NCI-H1105 treated with DMSO at 0.1 percent for 48 hours (cell line): ENCODE measurements at places on chromosomes 5 and 9.

DNA sequence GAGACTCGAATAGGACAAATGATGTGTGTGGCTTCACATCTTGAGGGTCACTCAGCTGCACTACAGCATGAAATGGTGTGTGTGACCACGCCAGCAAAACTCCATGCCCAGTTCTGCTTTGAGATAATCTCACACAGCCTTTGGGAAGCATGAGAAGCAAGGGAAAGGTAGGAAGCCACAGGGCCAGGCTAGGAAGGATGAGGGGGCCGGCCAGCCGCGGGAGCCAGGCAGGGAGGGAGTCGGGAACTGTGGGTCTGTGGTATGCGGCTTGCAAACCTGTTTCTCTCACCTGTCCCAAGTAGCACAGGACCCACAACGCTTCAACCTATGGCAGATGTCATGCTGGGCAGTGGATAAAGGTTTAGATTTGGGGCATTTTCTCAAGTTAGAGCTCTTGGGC is 142.0 kb downstream of the HSPA4 start:
- no peak for DNase-seq

DNA sequence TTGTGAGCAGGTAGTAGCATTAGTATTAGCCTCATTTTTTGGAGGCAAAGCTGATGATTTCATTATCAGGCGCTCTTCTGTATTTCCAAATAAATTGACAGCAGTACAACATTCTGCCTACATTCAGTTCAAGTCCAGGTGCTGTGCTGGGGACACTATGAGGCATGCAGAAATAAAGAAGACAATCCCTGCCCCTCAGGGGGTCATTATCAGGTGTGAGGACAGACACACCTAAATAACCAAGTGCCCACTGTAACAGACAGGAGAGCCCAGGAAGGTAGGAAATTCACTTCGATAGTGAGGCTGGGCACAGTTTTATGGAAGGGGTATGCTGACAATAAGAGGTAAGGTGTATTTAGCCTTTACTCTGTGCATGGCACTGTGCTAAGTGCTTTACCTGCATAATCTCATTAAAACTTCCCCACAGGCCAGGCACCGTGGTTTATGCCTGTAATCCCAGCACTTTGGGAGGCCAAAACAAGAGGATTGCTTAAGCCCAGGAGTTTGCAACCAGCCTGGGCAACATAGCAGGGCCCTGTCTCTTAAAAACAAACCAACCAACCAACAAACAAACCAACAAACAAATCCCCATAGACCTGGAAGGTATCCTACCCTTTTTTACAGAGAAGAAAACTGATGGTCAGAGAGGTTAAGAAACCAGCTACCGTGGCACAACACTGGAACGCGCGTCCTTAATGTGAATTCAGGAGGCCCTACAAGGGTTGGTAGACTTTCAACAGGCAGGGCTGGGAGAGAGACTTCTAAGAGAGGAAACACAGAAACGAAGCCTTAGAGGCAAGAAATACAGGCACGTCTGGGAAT is 17.5 kb upstream of the GPX3 start:
- DNase-seq, result no peak

DNA sequence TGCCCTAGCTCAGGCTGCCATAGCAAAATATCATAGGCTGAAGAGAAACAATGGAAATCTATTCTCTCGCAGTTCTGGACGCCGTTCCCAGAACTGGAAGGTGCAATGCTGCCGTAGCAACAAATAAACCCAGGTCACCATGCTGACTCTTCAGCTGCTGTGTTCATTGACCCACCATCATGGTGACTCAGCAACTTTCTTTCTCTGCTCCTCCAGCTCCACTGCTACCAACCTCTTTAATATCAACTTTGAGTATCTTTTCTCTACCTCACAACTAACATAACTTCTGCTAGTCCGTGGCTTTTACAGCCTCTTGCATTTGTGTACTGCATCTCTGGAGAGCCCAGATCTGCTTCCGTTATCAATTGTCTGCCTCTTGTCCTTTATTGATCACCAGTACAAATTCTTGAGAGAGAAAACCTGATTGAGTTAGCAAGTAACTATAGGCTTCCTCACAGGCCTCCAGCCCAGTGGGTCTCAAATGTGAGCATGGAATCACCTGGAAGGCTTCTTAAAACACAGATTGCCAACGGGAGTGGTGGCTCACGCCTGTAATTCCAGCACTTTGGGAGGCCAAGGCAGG is 47.3 kb upstream of the SLC30A5 start:
- DNase-seq, result no peak

DNA sequence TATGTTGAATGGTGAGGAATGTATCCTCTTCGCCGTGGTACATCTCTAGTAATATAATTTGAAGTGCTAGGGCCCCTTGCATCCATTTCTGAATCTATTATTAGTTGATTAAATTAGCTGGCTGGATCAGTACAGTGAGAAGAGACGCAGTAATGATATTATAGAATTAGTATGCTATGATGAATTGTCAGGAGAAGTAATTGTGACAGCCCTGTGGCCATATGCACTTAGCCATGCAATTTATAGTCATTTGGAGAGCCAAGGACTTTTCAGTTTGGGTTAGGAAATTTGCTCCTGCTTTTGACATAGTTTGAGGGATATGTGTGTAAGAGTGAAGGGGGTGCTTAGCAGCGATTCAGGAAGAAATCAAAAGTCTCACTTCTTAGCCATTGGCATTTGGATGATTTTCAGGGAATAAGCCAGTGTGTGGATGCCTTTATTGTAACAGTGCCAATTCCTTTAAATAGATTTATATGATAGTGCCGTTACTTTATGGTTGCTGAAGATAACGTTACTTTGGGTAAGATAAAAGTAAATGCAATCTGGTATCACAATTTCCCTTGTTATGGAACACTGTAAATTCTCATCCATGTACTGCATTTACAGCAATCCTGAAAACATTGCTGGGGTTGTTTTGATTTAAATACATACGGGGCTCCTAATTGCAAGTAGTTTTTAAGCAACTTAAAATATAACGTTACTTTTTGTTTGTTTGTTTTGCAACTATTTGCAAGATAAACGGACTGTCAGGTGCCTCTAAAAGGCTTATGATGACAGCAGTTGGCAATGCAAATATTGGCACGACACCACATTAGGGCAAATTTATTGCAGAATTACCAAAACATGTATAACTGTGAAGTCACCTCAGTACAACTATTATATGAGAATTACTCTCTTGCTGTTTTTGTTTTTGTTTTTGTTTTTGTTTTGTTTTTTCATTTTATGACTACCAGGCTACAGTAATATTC is 875.4 kb upstream of the WWC1 start:
- DNase-seq, result no peak

GRCh38 chr5:123571927-123572326 is 60.0 kb downstream of the CSNK1G3 start:
- no peak for DNase-seq

DNA sequence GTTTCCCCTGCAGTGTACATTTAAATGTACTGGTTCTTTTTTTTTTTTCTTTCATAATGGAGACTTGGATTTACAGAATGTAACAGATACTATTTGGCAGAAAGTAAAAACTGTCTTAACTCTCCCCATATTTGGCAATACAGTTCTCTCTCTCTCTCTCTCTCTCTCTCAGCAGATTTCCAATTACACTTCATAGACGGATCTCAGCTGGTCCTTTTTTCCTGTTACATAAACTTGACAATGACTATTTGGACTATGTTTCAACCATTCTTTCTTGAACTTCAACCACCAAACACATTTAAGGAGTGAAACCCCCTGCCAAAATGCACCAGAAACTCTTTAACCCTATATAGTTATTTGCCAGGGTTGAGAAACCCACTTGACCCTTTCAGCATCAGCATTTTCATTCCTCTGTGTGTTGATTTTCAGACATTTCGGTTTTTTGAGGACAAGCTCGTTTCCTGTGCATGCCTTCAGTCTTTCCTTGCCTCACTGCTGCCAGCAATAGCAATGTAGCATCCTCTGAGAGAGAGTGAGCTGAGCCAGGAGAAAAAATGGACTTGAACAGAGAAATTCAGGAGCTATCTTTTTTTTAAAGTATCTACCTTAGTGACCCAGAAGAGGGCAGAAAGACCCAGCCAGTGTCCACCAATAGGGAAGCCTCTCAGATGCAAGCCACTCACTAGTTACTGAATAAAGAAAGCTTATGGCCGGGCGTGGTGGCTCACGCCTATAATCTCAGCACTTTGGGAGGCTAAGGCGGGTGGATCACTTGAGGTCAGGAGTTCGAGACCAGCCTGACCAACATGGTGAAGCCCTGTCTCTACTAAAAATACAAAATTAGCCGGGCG is 26.0 kb upstream of the GNA14 start:
- no peak for DNase-seq

DNA sequence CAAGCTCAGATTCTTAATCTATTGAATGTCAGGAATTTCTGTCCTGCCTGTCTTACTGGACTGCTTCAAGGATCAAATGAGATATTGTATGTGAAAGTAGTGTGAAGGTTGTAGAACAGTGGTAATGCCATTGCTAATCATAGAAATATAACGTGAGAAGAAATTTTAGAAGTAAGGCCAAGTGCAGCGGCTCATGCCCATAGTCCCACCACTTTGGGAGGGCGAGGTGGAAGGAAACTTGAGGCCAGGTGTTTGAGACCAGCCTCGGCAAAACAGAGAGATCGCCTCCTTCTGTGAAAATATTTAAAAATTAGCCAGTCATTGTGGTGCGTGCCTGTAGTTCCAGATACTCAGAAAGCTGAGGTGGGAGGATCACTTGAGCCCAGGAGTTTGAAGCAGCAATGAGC is 5.1 kb upstream of the HSPA5 start:
- DNase-seq, result no peak

GRCh38 chr9:137233143-137233980 is 2.7 kb downstream of the SLC34A3 start:
- DNase-seq, result no peak

- DNase-seq, result no peak
Observed at GRCh38 chr9:73180403-73180802, 28.7 kb downstream of the ANXA1 start.

- DNase-seq, result no peak
Observed at GRCh38 chr5:175556794-175557193, 78.4 kb downstream of the SFXN1 start.

- no peak for DNase-seq
Observed at GRCh38 chr5:101608322-101608721, 687.8 kb downstream of the SLCO4C1 start.

DNA sequence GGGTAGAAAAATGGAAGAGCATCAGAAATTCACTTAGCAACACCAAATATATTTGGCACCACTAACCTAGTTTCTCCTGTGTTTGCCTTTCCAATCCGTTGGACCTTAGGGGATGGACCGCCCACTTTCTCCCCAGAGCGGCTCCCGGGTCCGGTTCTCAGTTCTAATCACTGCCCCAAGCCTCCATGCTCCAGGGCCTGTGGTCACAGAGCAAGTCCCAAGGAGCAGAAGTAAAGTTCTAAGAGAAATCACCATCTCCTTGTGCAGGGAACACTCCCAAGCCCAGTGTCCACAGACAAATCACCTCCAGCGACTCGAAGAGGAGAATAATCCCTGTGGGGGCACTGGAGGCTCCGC is 728 bp upstream of the SLC1A1 start:
- DNase-seq, result no peak

GRCh38 chr9:129175825-129176633 is 2.0 kb downstream of the IER5L start:
- peak; percentile 82 for DNase-seq

DNA sequence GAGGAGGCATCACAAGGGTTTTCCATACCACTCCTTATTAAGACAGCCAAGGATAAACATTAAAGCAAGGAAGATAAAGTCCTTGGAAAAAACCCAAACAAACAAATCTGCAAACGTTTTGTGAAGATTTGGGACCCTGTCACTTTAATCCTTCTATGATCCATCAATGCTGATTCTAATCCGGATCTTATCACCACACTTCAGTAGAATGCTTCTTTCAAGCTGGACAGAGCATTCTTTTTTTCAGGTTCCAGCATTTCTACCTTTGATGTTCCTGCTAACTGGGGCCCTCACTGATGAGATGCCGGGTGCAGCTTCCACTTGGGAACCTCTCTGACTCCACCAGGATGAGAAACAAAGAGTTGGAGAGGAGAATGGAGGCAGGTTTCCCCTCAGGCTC is 132.8 kb upstream of the SHB start:
- DNase-seq, result no peak

- DNase-seq, result no peak
Observed at GRCh38 chr5:145697251-145697990, 137.7 kb downstream of the PRELID2 start.

DNA sequence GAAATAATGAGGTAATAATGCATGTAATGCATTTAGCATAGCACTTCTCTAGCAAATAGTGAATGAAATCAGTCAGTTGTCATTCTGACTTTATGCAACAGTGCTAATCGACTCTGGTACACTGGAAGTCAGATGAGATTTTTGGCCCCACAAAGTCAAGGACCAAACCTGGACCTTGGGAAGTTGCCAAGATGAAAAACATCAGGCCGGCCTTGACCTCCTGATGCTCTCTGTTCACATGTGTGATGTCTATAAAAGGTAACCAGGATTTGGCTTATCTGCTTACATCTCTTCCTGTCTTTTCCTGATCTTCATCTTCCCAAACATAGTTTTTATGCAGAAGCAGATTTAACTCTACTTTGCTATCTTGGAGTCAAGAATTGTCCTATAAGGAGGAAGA is 39.5 kb downstream of the SLC22A5 start:
- DNase-seq, result no peak
